ENCODE measurements at places on chromosomes 4 and X.

- peak; percentile 50 for DNase-seq
Observed at GRCh38 chr4:137819964-137820383, 287.7 kb upstream of the PCDH18 start.

GRCh38 chr4:141130947-141131605 lies 2.2 kb downstream of the RNF150 start:
- DNase-seq, result no peak

- DNase-seq, result no peak
Observed at GRCh38 chrX:14028473-14028872, 1.2 kb downstream of the GEMIN8 start.

- no peak for DNase-seq
Observed at GRCh38 chr4:73348185-73348584, 55.9 kb upstream of the ALB start.

DNA sequence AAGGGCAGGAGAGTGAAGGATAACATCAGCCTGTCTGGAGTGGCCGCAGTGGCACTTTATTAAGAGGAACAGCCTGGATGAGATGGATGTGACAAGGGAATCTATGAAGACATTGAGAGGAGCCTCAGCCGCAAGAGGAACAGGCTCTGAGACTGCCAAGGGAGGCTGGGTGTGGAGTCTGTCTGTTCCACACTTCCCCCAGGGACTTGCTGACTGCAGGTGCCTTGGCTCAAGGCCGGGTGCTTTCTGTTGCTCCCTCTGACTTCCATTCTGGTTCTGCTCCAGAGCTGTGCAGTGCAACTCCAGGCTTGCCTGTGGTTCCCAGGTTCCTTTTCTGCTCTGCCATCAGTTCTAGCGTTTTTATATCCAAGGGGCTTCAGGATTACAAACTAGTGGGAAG lies 54.6 kb downstream of the FRMPD3 start:
- no peak for DNase-seq

GRCh38 chr4:147731580-147732517 lies at the start of gene ARHGAP10:
TSS of gene ARHGAP10 (plus strand) at chr4:147732088. CDS start at chr4:147732302, 214 bp downstream.
- DNase-seq, result peak; percentile 91

DNA sequence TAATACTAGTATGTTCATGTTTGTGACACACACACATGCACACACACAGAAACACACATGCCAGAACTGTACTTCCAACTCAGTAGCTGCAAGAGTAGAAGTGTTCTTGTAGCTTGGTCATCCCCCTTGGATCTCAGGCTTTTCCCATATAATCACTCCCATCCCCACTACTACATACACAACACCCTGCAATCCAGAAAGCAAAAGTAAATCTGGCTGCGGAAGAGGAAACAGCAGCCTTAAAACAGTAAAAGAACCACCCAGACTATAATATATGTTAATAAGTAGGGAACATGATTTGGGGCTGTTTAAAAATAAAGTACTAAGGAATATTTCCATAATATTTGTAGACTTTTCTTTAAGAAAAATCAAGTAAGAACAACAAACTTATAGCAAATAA lies 103.2 kb downstream of the AMMECR1 start:
- no peak for DNase-seq

DNA sequence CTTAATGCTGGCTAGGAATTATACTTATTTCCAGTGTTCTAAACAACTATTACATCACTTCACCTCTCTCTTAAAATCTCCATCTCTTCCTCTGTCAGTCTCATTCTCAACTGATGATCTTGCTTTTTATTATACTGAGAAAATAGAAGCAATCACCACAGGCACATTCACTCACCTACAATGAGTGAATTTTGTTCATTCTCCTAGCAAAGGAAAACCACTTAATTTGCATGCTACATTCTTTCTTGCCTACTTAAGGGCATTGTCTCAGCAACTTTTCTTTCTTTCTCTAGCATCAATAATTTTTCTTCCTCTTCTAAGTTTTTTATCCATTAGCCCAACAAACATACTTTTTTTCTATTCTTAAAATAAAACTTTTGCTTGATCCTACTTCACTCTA lies 21.1 kb upstream of the USP38 start:
- no peak for DNase-seq

Measured in GM03348 (cell line).